ENCODE measurements at places on chromosomes 7 and 10. TPM values are rescaled to one million over a fixed set of nuclear protein-coding genes. Genes with fewer than 3 reads are reported as not detected.

The DNAH11 gene
- 1.4 TPM for total RNA-seq

The ACTR3C gene
- 4.6 TPM for total RNA-seq

The SLC26A3 gene
- not detected for total RNA-seq

The PAX4 gene
- total RNA-seq, result not detected

The SH2D4B gene
- total RNA-seq, result not detected

The SPDYE1 gene
- not detected for total RNA-seq

The CUTC gene
- total RNA-seq, result 22.7 TPM

The TUBB8 gene
- total RNA-seq, result not detected

The CAV1 gene
- 856 TPM for total RNA-seq

The OR6B1 gene
- not detected for total RNA-seq

The PNLIPRP1 gene
- total RNA-seq, result not detected
